Activated naive CD4-positive, alpha-beta T cell treated with Interleukin-2 at 50 U/mL for 16 hours (primary cell): ENCODE measurements at places on chromosomes 5 and 9.

GRCh38 chr9:27337833-27338526 is 41.0 kb upstream of the EQTN start:
- DNase-seq = no peak

- DNase-seq = peak; percentile 82
These were observed 117.7 kb downstream of the SLC12A2 start for GRCh38 chr5:128201065-128201926.

DNA sequence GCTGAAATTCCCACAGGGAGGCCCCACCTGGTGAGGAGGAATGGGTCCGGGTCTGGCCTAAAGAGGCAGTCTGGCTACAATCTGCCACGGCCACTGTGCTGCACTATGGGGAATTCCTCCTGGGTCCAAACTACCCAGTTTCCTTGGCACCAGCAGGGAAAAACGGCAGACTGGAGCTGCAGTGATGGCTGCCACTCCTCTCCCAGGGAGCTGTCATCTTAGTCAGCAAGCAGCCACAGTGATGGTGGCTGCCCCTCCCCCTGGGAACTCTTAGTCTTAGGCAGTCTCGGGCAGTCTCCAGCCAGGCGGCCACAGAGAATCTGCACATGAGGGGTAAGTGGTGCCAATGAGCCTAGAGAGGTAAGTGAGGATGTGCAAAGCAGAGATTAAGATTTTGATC is 205.8 kb downstream of the TMEM38B start:
- no peak for DNase-seq

DNA sequence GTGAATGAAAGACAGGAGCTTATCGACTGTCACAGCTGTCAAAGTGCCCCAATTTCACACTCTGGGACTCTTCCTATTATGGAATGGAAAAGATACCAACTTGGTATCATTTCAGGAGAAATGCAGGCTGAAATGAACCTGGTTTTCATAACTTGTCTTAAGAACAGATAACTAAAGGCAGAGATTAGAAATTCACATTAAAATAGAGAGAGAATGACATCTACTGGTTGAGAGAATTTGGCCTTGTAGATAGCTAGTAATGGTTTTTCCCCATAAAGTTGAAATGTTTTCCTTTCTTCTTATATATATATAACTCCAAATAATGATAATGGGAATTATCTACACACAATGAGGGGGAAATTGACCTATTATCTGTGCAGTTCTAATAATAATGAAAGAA is 600.2 kb upstream of the CCNG1 start:
- no peak for DNase-seq

DNA sequence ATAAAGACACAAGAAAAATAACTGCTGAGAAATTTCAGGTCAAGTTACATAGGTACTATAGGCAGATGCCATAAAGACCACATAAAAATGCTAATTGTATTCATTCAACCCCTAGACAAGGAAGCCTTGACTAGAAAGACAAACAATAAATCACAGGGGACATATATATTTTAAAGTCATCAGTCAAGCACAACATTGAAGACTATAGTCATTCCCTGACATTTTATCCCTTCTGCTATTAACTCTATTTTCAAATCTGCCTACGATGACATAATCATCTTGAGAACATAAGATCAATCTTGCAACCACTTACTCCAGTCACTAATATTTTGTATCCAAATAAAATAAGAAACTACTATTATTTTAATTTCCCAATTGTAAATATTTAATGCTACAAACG is 38.3 kb downstream of the FAM13B start:
- DNase-seq = no peak

DNA sequence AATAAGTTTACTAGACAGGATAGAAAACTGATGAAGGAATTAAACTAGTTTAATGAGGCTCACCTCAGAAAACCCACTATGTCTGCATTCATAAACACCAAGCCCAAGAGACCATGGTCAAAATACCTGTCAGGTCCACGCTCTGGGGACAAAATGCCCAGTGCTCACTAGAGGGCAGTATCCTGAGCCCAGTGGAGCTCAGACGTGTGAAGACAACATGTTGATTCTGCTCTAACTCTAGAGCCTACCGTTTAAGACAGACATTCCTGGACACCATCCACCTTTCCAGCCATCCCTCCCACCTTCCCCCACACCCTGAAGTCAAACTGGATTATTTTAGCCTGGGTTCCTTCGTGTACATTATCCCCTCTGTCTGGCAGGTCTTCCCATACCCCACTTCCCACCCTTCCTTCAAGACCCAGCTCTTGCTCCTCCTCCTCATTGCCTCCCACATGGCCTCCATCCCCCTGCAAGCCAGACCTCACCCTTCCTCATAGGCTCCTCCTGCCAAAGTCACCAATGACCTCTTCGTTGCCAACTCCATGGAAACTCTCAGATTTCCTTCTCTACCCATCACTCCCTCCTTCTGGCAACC is 142.3 kb upstream of the FSTL4 start:
- DNase-seq = peak; percentile 16

DNA sequence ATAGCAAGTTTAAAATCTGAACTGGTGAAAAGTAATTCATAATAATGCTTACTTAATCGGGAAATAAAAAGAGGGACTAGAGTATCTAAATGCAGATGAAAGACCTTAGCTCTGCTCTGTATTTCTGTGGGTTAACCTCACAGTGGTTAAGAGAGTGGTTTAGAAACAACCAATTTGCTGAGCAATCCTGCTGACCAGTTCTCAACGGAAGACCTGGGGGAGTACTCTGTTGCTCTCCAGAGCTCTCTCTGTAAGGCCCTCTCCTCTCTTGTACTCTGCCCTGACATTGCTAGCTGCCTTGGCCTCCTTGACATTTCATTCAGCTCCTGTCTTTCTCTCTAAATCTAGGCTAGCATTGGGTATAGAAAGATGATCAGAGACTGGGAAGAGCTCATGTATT is 1186.6 kb upstream of the SEMA6A start:
- DNase-seq = no peak

DNA sequence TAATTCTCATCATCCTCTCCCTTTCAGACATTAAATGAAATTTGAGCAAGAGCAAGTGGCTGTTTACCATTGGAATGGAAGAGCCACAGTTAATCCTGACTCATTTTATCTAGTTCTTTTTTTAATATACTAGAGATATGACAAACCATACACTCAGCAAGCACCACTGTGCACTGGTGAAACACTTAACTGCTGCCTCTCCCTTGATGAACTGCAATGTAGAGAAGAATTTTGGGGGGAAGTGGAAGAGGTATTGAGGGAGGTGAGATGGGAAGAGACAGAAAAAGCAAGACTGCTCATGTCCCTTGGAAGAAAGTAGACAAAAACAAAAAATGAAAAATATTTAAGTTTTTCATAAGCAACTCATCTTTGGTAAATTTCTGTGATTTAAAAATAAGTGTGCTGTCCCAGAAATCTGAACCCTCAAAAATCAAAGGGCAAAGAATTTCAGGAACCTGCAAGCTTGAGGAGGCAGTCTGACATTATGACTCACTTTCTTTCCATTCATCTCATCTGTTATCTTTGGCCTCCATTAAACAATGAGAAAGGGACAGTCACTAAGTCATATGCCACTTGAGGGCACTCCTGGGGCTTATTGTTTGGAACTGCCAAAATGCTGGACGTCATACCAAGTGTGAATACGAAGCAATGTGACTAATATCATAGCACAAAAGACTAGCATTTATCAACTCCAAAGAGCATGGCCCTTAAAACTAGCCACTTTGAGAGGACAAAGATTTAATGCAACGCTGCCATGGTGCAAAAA is 566.8 kb upstream of the DMAC1 start:
- DNase-seq = no peak

DNA sequence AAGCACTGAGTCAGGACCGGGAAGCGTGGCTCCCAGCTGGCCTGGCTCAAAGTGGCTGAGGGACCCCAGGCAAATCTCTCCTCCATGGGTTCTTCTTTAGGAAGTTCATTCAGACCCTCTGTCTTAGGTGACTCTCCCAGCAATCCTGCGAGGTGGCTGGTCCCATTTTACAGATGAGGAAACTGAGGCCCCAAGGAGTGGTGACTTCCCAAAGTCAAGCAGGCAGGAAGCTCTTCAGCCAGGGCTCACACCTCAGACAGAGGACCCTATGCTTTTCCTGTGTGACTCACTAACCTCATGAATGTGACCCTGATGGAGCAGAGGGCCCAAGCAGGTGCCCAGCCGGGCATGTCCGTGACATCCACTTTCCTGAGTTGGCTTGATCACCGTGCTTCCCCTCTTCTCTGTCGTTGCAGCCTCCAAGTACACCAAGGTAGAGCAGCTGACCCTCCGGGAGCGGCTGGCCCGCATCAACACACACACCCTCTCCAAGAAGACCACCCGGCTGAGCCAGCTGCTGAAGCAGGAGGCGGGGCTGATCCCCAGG is 36.5 kb downstream of the ARHGEF37 start:
- DNase-seq = no peak
